ENCODE measurements at places on chromosomes 1 and 21.

GRCh38 chr1:231584117-231584516, 42.5 kb upstream of the DISC1 start:
- DNase-seq, result no peak

- DNase-seq, result no peak
These were observed 72.1 kb downstream of the LMX1A start for GRCh38 chr1:165284454-165284853.

GRCh38 chr1:43789604-43790550, 82.5 kb downstream of the ST3GAL3 start:
- no peak for DNase-seq

GRCh38 chr1:167797015-167797414, 75.2 kb downstream of the MPZL1 start:
- no peak for DNase-seq

DNA sequence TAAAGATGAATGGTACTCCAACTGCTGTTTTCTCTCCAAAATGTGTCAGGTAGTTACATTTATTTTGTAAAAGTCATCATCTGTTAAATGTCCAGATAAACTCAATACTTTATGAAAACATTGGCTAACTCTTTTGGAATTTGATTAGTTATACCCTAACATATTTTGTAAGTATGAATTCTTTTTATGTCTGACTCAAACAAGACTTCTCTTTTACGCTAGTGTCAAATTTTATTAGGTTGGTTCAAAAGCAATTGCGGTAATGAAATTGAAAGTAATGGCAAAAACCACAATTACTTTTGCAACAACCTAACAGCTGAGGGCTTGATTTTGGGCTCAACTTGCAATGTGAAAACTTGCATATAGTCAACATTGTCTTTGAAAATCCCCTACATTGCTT, 41.0 kb upstream of the USP25 start:
- DNase-seq, result no peak

DNA sequence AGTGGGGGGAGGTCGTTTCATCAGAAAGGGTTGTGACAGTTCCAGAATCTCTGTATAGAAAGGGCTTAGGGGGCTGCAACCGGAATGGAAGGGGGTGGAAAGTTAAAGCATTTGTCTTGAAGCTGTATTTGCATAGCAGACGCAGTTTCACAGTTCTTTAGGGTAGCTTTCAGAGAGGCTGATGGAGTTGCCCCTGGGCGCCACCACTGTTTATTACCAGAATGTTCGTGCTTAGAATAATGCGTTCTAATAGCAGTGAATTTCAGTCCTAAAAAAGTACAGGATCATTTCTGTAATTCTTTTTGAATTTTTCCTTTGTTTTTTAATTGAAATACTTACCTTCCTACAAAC, 1.3 kb downstream of the EXO1 start:
- no peak for DNase-seq

- DNase-seq, result no peak
These were observed 2.5 kb upstream of the GRHL3 start for GRCh38 chr1:24316645-24317044.

DNA sequence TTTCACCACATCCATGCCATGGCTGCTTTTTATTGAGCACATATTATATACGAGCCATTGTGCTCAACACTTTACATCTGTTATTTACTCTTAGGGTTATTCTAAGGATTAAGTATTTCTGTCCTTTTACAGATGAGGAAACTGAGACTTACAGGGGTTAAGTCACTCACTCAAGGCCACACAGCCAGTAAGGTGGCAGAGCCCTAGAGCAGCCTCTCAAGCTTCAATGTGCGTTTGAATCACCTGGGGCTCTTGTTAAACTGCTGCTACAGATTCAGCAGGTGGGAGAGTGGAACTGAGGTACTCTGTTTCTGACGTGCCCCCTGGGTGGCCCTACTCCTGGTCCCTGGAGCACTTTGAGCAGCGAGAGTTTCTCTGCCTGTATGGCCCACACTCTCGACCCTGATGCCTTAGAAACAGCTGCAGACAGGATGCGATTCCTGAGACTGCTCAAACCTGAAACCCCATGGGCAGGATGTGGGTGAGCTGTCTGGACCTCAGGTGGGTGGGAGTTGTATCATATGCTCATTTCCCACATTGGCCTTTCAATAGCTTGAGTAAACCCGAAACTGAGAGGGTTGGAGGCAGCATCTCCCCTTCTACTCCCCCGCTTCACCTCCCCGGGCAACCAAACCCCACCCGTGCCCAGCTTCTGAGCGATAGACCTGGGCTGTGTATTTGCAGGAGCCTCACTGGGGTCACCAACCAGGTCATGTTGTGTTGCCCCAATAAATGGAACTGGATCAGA, 59.3 kb downstream of the MAN1C1 start:
- peak; percentile 28 for DNase-seq

DNA sequence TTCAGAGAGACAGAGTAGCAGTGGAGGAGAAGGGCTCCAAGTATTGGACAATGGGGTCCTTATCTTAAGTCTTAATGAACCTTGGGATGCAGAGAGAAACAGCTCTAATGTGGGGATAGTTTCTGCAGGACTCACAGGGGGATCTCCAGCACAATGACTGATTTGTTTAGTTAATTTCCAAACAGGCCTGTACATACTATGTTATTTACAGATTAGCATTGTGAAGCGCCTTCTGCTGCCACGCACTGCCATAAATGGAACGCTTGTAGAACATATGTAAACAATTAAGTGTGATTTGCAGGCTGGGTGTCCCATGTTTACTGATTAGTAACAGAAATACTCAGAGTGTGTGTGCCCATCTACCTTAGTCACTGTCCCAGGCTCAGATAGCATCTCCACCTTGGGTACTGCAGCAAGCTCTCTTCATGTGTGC, 56.1 kb downstream of the NTPCR start:
- DNase-seq, result no peak

- no peak for DNase-seq
These were observed 788.4 kb upstream of the PRMT6 start for GRCh38 chr1:106268070-106268469.

GRCh38 chr1:91604632-91605031, 104.0 kb downstream of the CDC7 start:
- no peak for DNase-seq

DNA sequence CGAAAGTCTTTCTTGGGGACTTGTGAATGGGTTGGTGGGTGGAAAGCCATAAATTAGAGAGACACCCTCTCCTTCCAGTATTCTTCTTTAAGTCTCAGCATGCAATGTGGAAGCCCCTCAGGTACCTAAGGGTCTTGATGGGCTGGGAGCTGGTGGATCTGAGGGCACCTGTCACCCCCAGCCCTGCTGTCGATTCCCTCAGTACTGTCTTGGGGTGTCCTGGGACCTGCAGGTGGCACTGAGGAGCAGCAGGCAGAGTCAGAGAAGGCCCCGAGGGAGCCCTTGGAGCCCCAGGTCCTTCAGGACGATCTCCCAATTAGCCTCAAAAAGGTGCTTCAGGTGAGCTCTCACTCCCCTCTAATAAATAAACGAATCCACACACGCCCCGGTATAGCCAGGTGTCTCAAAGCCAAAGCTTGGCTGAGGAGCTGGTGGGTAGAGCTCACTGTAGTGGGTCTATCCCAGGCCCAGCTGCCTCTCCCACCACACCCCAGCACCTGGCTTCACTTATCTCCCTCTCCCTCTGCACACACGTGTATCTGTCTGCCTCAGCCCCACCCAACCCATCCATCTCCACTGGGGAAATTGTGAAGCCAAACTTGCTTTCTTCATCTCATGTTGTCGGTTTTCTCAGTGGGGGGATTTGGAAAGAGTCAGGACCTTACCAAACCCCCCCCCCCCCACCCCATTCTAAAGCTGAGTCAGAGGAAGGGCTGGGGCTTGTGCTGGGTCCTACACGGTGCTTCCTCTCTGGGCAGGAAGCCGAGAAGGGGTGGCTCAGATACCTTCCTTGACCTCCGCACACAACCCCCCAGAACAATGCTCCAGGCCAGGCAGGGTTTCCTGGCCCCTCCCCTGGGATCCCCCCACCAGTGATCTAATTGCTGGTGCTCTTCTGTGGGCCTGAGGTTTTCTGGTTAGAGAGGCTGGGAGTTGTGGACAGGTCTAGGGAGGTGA, 1.6 kb downstream of the ADAM15 start:
- no peak for DNase-seq

DNA sequence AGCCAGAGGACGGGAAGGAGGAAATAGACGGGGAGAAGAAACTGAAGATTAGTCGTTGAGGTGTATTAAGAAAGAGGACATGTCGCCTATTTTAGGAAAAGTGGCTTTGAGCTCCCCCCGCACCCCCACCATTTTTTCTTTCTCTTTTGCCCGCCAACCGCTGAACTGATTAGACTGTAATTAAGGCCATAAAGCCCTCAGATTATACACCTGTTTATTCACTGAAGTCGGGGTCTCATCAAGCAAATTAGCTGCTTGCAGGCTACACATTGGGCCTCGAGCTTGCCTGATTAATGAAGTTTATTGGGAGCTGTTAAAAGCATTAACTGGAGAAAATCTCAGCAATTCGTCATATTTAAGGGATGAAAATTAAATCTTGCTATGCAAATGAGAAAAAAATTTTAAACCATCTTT, 119.4 kb upstream of the RRP15 start:
- no peak for DNase-seq

GRCh38 chr1:3140437-3140836, 71.4 kb downstream of the PRDM16 start:
- no peak for DNase-seq

DNA sequence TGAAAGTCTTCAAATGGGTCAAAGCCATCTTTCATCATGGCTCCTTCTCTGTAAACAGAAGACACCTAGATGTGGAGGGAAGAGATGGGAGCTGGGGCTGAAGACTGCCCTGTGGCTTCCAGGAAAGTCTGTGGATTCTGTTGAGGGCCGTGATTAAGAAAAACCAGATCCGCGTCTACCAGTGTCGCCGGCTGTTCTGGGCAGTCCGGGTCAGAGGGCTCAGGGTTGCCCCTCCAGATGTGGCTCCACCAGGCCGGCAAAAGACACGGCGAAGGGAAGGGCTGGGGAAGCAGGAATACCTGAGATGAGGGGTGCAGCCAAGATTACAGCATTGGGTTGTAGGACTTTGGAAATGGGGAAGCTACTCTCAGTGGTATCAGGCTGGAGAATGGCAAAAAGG, 162.6 kb downstream of the RHOU start:
- no peak for DNase-seq

GRCh38 chr1:59494145-59494833, 197.4 kb downstream of the FGGY start:
- no peak for DNase-seq

- no peak for DNase-seq
These were observed 12.1 kb downstream of the ATP6V1G3 start for GRCh38 chr1:198528364-198528763.

- DNase-seq, result no peak
These were observed 222.6 kb upstream of the BEND5 start for GRCh38 chr1:48999321-48999720.

DNA sequence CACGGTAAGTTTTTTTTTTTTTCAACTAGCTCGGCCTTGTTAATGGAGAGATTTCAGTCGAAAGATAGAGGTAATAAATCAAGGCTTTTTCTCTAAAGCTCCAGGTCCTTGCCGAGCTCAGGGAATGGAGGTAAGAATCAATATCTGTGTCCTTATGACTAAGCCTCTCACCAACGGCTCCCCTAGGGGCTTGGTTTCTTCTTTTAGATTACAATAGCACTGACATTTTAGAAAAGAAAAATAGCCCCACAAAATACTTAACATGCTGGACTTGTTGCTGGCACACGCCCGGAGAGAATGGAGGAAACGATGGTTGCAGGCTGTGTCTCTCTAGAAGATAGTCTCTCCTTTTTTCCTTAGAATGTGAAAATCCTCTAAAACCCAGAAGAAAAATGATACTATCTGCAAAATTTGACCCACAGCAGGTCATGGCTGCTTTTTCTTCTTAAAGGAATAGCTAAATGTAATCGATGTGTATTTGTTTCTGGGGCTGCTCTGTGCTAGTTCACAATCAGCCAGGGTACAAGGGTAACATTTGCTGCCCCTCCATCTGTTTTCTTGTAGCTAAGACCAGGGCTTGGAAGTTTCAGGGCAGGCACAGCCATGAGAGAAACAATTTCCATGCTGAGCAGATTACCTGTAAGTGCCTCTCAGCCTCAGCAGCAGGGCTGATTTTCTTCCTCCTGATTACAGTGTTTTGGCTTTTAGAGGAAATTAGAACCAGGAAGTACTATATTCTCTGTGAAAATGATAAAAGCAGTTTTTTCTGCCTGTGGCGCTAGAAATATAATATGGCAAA, 86.2 kb upstream of the GNG12 start:
- no peak for DNase-seq

DNA sequence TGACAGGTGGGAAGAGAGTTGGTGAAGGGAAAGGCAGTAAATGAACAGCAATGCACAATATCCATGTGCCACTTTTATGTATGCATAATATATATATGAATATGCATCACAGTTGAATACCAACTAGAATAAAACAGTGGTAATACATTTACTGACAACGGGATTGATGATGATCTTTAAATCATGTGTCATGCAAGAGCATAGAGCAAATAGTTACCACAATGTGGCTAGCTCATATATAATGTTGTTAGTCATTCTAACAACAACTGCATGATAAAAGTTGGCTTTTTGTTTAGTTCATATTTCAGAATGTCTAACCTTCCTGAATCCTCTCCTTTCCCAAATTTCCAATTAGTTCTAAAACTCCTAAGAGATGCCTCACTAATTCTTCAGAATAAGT, 46.4 kb downstream of the GORAB start:
- DNase-seq, result no peak

GRCh38 chr1:16617778-16618580, 4.6 kb upstream of the NBPF1 start:
- DNase-seq, result no peak

- DNase-seq, result peak; percentile 48
These were observed 627 bp upstream of the GNB1 start for GRCh38 chr1:1891349-1892078.

DNA sequence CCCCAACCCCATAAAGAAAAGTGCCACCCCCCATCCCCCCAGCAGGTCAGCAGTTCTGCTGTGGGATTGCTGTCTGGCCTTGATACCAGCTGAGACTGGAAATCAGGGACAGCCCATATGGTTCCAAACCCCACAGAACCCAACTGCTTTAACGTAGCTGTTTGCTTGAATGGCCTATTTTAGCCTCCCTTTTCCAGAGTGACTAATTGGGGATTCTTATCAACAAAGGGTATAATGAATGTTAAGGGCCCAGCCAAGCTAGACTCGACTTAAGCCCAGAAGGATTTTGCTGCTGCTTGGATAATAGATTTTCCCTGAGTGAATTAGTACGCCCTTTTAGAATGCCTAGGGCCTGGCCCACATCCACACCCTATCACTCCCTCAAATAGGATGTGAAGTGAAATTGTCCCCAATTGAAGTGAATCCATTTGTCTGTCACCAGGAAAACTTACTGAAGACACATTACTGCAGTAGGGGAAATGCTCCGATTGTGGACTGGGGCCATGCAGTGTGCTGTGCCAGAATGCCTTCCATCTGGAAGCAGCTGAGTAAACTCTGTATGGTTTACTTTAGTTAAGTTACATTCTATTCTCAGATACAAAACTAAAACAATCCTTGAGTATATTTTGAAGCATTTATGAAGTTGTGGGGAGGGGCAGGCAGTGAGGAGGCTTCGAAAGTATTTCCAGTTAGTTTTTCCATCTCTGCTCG, 156.9 kb downstream of the DHRS3 start:
- no peak for DNase-seq

DNA sequence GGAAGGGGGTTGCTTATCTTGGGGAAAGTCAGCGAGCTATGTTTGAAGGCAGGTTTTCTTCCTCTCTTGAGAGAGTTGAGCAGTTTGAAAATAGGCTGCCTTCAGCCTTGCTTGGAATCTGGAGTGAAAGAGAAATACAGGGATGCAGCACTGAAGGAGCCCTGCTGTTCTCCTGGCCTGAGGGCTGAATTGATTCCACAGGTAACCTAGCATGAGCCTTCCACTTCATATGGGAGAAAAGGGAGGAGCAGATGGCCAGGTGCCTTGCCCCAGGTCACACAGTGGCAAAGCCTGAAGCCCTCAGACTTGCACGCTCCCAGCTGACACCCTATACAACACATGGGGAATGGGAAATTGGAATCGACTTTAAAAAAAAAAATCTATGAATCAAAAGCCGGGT, 88.0 kb upstream of the WLS start:
- DNase-seq, result no peak
